ENCODE measurements at places on chromosomes 16 and 17. TPM values are rescaled to one million over a fixed set of nuclear protein-coding genes. Genes with fewer than 3 reads are reported as not detected.

- DNase-seq: no peak
Observed at GRCh38 chr16:65831903-65832666, 534.4 kb upstream of the CDH5 start.

DNA sequence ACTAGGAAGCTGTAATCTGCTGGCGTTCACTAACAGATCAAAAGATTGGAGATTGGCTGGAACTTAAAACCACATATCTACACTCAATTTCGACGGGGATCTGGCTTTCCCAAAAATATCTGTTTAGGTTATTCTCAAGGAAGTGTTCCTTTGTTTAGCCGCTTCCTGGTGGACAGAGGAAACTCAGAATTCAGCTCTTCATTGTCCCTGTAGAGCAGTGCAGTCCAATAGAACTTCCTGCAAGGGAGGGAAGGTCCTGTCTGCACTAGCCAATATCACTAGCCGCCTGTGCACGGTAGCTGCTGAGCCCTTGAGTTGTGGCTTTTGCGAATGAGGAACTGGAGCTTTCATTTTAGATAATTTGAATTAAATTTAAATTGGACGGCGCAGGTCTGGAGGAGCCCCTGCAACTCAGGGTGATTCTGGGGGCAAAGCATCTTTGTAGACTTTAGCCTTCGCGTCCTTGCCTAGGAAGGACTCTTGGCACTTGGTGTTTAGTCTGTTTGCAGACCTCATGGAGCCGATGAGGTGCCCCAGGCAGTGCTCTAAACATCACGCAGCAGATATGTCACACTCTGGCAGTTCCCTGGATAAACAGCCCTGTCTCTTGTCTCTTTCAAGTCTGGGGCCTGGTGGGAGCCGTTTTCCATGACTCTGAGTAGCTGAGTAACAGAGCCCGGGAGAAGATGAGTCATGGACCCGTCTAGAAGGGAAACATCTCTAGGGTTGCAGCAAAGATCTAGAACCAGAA lies 122.2 kb downstream of the CCDC182 start:
- no peak for DNase-seq

GRCh38 chr16:52488837-52489289 lies 58.1 kb downstream of the TOX3 start:
- no peak for DNase-seq

SKA2 gene
- total RNA-seq: 34.1 TPM

TP53I13 gene
- total RNA-seq: 31.6 TPM

All from suprapubic skin (tissue), 4 donors.